Adipocyte (in vitro differentiated cells): ENCODE measurements at places on chromosomes 3 and 15.
A peak's percentile ranks its signal among the peaks of the same experiment; 100 is the strongest.

DNA sequence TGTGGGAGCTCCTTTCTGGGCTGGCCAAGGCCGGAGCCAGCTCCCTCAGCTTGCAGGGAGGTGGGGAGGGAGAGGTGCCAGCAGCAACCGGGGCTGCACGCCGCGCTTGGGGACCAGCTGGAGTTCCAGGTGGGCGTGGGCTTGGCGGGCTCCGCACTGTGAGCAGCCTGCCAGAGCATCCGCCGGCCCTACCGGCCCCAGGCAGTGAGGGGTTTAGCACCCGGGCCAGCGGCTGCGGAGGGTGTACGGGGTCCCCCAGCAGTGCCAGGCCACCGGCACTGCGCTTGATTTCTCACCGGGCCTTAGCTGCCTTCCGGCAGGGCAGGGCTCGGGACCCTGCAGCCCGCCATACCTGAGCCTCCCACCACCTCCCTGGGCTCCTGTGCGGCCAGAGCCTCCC is 651.0 kb upstream of the ARPP21 start:
- DNase-seq: no peak

DNA sequence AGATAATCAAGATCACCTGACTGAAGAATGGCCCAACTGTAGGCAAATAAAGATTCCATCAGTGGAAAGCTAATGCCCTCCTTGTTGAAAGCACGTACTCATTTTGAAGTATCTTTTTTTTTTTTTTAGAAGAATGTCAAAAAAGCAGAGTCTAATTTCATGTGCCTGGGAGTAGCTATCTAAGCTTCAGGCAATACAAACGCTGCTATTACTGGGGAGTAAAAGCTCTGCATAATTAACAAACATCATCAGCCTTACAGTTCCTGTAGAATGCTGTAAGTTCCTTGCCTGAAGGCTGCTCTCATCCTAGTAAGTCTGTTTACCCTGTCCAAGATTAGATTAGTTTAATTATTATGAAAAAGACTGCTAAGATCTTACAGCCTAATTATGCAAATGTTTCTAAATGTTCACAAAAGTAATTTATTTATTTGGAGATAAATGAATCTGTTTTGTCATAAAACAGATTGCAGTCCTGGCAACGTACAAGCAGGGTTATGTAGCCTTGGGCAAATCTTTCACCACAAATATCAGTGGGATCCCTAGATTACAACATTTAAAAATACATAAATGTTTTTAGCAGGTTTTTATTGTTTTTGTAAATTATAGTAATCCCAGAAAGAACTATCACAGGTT is 451.3 kb upstream of the AGTR1 start:
- peak; percentile 14 for DNase-seq

DNA sequence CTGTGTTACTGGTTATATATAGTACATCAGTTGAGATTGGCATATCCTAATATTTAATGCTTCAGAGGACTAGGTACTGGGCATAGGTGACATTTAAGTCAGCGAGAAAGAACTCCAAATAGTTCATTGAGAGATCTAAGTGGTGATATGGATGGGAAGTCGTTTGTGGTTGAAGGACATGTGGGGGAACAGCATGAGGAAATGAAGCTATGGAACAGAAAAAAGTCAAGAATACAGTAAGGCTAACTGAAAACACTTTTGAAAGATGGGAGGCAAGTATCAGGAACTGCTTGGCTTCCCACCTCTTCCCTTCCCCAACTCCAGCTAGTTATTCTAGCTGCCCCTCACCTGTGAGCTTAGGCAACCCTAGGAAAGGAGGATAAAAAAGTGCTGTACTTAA is 3.7 kb upstream of the MYO5A start:
- DNase-seq: no peak

- no peak for DNase-seq
These were observed 9.2 kb downstream of the SHQ1 start for GRCh38 chr3:72839057-72839456.

DNA sequence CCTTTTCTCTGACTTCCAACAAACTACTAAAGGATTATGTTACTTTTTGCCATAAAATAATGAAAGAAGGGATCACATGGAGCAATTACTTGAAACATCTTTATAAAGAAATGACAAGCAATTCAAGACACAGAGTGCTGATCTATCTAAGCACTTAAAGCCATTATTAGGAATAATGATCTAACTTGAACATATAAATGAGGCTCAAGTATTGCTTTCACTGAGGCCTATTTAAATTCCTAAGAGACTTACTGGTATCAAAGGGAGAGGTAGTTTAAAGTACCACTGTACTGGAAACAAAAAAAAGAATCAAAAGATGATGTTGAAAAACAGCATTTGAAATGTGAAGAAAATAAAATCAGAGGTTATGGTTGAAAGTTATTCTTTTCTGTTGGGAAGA is 375.5 kb downstream of the PLCL2 start:
- DNase-seq: no peak

- DNase-seq: no peak
These were observed 76.5 kb downstream of the TFDP2 start for GRCh38 chr3:142072816-142073215.

GRCh38 chr15:33395846-33396245 is 85.1 kb downstream of the RYR3 start:
- DNase-seq: no peak

DNA sequence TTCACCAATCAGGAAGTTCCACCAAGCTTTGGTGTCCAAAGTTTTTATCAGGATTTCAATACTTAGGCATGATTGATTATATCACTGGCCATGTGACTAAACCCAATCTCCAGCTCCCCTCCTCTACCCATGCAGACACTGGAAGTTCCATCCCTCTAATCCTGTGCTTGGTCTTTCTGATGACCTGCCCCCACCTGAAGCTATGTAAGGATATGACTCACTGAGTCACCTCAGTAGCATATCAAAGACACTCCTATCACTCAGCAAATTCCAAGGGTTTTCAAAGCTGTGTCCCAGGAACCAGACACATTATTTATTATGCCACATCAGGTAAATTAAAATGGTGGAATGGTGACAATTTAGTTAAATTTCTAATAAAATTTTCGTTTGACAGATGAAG is 158.9 kb downstream of the TAFA4 start:
- DNase-seq: no peak

- no peak for DNase-seq
These were observed 74.7 kb upstream of the SLC12A8 start for GRCh38 chr3:125287248-125287647.
